GM12891 (cell line): ENCODE measurements at places on chromosomes 1 and 21.

- no peak for DNase-seq
Observed at GRCh38 chr1:176829261-176829660, 335.3 kb downstream of the ASTN1 start.

GRCh38 chr1:25517476-25518394 lies 25.7 kb upstream of the LDLRAP1 start:
- DNase-seq: no peak

DNA sequence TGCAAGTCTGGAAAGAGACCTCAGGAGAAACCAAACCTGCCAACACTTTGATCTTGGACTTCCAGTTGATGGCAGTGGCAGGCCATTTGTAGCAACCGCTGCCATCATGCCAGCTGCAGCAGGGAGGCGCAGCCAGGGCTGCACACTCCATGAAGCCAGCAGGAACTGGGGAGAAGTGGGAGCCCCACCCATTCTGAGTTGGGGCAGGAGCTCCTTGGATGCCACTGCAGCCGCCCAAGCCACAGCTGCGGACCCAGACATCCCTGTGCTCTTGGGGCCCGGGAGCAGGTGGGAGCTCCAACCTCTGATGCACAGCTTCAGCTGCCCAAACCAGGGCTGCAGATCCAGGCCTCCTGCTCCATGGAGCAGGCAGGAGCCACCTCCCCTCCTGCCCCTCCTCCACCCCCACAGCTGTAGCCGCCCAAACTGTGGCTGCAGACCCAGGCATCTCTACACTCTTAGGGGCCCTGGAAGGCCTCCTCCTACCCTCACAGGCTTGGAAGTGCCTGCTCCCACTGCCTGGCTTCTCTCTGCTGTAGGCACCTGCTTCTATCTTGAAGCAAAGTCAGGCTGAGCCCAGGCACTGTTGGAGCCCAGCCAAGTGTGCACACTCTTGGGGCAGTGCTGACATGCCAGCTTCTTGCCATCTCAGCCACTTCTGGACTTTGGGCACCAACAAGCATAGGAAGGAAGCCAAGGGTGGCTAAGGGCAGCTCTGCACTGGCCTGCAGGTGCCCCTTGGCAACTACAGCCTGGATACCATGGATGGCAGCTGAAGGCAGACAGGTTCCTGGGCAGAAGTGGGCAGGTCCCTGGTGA lies 20.0 kb upstream of the DISP1 start:
- DNase-seq: no peak

DNA sequence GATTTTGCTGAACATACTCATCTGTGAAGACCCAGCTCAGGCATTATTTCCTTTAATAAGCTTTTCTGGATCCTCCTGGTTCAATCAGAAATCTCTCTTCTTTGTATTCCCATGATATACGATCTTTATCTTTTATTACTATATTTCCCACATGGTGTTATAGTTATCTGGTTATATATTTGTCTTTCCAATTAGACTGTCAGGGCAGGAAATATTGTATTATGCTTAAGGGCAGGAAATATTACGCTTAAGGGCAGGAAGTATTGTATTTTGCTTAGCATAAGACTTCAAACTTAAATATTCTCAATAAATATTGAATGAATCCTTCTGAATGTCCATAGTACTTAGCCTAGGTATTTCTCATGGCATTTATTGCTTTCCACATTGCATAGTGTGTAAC lies 122.2 kb downstream of the COQ8A start:
- no peak for DNase-seq

DNA sequence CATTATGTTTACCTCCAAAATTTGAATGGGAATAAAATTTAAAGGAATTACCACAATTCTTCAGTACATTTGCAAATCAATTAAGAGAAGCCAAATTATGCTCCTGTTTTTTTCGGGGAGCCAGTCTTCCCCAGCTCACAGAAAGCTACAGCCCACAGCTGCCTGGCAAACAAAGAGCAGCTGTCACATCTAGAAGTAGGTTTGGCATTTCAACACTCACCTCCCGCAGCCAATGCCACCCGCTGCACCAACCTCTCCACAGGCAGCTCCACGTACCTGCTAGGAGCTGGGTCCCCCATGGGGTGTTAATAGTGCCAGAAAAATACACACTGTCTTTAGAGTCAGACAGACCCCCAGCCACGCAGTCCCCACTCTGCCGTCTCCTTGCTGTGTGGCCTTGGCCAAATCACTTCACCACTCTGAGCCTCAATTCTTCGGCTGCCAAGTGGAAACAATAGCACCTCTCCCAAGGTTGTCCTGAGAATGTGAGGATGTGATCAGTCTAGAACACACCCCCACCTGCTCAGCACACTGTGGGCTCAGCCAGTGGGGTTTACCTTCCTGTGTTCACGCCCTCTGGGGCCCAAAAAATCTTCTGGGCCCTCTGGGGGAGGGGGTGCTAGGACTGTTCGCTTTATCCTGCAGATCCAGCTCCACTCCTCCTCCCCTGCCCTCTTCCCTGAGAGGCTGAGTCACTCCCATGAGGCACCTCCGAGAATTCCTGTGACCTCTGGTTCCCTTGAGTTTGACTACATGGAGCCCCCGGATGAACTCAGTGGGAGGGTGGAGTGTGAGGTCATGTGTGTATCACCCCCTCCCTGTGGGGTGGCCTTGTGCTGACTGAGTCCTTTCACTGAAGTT lies 204.3 kb upstream of the GRIK3 start:
- DNase-seq: no peak

- no peak for DNase-seq
Observed at GRCh38 chr1:9294910-9295636, 2.4 kb downstream of the SPSB1 start.

- no peak for DNase-seq
Observed at GRCh38 chr1:206114692-206115640, 2.2 kb downstream of the AVPR1B start.
